ENCODE measurements at places on chromosomes 11 and 22.

DNA sequence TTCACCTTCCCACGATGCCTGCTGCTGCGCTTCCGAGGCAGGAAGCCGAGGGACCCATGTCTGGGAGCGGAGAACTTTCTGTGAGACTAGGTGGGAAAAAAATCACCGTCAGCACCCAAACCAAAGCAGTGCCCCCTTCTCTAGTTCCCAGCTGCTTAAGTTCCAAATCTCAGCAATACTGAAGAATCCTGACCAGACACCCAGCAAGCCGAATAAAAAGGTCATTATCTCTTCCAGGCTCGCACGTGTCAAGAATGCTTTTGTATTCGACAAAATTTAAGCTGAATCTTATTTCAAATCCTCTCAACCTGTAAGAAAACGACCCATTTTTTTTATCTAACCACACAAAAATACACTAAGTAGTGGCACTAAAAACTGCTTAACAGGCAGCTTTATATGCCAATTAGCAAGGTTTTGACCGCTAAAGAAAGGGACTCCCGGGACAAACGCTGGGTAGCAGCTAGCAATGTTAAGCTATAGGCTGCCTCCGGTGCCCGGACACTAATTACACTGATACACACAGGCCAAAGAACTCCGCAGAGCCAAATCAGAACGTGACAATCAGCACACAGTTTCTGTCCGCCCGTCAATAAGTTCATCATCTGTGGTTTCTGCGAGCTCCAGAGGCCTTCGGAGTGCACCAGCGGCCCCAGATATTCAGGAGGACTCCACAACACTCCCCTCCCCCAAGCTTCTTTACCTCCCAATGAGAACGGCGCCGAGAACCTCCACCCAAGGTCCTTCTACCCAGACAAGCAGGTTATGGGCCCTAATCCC, 728 bp downstream of the RPL3 start:
- no peak for DNase-seq

GRCh38 chr11:115887727-115888126, 383.5 kb upstream of the CADM1 start:
- no peak for DNase-seq

DNA sequence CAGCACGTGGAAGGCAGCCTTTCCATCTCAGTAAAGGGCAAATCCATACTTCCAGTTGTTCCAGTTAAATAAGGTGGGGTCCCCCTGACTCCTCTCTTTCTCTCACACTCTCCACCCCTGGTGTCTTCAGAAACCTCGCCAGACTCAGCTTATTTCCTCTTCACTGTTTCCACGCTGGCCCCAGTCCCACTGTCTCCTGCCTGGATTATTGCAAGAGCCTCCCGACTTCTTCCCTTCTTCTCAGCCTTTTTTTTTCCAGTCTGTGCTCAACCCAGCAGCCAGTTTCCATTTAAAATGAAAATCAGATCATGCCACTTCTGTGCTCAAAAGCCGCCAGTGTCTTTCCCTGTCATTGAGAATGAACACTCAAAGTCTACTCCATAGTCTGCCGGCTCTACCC, 131.4 kb downstream of the PKNOX2 start:
- DNase-seq = no peak

GRCh38 chr11:133911171-133911570, 45.6 kb downstream of the IGSF9B start:
- DNase-seq = no peak

- DNase-seq = no peak
Observed at GRCh38 chr11:81253244-81253643, 1480.4 kb downstream of the FAM181B start.

GRCh38 chr11:46277622-46278386, at the start of gene CREB3L1:
Gene CREB3L1, plus strand, starts transcription at chr11:46277662. Its CDS starts 450 bp downstream, at chr11:46278112.
- no peak for DNase-seq

- DNase-seq = no peak
Observed at GRCh38 chr11:70233511-70233934, 30.4 kb downstream of the FADD start.

GRCh38 chr22:47000888-47001287, 238.4 kb downstream of the TBC1D22A start:
- DNase-seq = no peak

GRCh38 chr11:86184728-86185380, 59.7 kb upstream of the EED start:
- no peak for DNase-seq

DNA sequence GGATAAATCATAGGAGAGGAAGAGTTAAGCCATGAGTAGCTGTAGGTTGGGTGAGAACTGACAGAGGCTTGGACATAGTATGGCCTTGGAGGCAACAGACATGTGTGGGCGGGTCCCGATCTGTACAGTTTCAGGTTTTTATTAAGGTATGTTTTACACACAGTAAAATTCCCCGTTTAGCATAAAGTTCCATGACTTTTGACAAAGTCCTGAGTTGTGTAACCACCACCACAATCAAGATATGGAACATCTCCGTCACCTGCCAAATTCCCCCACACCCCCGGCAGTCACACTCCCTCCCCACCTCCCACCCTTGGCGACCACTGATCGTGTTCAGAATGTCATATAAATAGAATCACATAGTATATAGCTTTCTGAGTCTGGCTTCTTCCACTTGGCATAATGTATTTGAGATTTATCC, 68.1 kb downstream of the GRIK4 start:
- no peak for DNase-seq

- no peak for DNase-seq
Observed at GRCh38 chr11:132114185-132114584, 743.8 kb downstream of the NTM start.

- no peak for DNase-seq
Observed at GRCh38 chr11:111814557-111815320, 48.5 kb upstream of the PPP2R1B start.

DNA sequence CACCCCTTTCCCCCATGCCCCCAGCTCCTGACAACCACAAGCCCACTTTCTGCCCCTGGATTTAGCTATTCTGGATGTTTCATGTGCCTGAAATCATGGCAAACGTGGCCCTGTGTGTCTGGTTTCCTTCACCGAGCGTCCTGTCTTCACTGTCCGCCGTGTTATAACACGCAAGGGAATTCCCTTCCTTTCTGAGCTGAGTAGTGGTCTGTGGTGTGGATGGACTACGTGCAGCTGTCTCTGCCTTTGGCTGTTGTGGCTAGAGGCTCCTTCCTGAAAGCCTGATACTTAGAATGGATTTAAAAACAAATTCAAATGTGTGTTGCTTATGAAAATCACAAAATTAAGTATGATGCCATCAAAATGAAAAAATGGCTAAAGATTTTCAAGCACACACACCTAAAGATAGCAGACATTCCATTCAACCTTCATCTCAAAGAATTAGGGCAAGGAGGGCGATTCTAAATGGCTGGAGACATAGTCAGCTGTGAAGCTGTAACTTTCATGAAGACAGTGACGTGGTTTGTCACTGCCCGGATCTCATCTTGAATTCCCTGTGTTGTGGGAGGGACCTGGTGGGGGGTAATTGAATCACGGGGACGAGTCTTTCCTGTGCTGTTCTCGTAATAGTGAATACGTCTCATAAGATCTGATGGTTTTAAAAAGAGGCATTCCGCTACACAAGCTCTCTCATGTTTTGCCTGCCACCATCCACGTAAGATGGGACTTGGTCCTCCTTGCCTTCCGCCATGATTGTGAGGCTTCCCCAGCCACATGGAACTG, 30.5 kb downstream of the KCNQ1 start:
- DNase-seq = no peak

- no peak for DNase-seq
Observed at GRCh38 chr11:11865449-11865848, 23.7 kb downstream of the USP47 start.

DNA sequence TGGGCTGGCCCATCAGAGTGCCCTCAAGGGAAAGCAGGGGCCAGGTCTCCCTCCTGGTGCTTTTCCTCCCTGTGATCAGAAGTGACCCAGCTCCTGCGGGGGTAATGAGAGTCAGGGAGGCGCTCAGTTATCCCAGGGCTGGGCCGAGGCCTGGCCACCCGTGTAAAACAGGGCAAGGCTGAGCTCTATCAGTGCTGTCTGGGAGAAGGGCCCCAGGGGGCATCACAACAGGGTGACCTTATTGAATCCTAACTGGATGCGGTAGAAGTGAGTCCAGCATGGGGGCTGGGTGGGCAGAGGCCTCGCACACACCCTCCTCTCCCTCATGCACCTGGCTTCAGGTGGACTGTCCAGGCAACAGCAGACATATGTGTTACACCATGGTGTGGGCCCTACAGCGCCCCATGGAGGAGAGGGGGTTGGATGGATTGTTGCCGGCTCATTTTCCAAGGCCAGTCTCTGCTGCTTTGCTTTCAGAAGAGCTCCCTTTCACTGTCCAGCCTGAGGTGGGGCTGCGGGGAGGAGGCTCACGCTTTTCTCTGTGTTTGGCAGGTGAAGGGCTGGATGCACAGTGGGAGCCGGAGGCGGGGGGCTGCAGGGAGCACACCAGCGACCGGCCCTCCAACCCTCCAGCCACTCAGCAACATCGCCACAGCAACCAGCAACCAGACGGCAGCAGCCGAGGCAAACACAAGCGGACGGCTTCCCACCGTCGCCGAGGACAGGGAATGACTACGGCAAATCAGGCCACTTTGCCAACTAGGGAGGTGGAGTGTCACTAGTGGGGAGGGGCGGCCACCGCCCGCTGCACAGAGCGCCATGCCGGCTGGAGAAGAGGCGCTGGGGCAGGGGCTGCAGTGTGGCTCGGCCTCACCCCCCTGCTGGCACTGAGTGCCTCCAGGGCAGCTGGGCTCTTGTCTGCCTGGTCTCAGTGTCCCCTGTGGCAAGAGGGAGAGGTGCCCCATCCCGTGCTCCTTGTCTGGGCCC, 24.7 kb downstream of the GNAZ start:
- no peak for DNase-seq

GRCh38 chr11:19968860-19969259, 191.4 kb downstream of the DBX1 start:
- no peak for DNase-seq

DNA sequence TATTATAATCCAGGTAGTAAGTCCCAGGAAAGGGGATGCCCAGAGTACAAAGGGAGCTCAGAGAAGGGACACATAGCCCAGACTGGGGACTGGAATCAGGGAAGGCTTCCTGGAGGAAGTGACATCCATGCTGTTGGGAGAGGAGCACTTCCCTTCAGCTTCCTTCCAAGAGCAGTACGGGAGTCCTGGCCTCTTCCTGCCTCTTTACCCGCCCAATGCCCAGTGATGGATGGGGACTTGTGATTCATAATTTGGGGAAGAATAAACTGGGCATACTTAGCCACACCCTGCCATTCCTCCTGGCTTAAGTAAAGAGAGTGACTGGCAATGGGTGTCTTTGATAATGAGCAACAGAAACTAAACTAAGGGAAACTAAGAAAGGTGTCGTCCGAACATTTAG, 11.5 kb downstream of the C11orf91 start:
- DNase-seq = no peak

GRCh38 chr22:40635940-40636379, 559 bp downstream of the MRTFA start:
- DNase-seq = no peak

- DNase-seq = no peak
Observed at GRCh38 chr11:12270215-12270797, 107.1 kb upstream of the PARVA start.

DNA sequence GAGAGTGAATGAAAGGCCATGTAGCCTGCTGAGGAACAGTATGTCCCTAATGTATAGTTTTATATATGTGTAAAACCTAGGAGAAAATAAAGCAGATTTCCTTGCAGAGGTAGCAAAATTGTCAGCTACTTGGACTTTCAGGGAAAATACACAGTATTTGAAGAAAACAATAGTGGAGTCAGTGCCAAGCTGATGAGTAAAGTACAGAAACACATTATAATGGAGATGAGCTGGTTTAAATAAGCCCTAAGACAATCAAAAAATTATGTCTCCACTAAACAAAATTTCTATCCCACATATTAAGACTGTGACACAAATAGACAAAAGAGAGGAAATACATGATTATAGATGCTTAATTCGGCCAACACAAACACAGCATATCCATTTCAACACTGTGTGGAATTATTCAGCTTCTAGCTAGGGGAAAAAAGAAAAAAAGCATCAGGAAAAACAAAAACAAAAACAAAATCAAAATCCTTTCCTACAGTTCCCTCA, 75.9 kb downstream of the MAML2 start:
- no peak for DNase-seq

GRCh38 chr11:35085531-35086165, 53.3 kb upstream of the CD44 start:
- no peak for DNase-seq

DNA sequence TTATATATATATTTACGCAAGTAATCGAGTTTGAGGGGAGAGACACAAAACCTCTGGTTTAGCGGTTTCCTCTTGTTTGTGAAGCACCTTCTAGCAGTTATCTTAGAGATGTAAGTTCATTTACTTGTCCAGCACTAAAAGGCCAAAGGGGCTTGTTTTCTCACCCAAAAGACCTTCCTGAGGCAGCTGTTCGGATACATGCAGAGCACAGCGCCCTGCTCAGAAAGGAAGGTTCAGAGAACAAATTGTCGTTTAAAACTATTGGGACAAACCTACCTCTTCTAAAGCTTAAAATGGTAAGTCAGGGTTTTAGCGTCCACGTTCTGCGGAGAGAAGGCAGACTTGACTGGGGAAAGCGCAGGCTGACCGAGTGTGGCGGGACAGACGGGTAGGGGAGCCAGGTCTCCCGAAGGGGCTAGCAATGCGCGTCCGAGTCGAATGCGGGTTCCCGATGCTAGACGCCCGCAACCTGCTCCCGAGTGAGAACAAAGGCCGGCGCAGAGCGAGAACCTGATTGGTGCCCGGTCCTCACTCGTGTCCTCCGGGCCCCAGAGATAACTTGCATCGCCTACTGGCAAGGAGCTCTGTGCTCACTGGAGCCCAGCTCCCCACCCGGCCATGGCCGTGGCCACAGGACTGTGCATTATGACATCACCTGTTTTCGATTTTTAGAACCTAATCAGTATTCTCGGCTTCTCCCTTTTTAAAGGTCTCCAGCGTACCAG, 1.0 kb upstream of the SESN3 start:
- peak; percentile 61 for DNase-seq

- no peak for DNase-seq
Observed at GRCh38 chr11:23543651-23544222, 683.5 kb upstream of the CCDC179 start.
